ENCODE measurements at places on chromosomes 12 and 14.
A peak's percentile ranks its signal among the peaks of the same experiment; 100 is the strongest.

DNA sequence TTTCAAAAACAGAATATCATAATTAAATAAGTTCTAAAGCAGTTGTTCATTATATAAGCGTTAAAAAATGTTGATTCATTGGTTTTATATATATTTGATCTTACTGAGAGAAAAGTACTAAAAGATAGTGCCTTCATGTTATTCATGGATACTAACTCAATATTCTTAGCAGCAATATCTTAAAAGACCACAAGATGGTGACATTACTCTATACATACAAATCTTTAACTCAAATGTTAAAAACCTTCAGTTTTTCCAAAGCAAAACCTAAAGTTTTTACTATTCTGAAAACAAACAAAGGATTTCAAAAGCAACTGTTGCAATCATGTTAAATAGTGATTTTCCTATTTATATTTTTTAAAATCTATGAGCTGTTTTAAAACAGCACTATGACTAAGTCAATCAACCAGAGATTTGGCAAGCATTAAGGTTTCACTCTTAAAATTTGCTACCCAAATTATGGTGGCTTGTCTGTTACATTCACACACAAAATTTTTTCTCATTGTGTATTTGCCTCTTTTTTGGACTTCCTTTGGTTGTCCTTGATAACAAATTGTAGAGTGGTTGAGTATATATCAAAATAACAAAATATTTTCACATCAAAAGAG is 50.1 kb upstream of the RERGL start:
- DNase-seq = peak; percentile 47

DNA sequence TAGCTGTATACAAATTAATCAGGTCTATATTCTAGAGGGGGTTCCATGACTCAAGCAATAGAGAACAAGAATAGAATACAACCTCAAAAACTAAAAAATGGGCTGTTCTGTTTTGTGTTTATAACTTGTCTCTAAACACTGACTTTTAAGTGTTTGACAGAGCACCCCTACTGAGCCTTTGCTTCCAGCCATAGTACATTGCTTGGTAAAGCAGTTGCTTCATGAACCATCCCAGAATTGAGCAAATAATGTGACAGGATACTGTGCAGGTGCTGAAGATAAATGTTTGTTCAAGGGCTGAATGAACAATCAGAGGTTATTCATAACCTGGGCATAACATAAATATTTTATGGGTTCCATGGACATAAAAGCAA is 11.5 kb downstream of the SPTSSA start:
- no peak for DNase-seq

DNA sequence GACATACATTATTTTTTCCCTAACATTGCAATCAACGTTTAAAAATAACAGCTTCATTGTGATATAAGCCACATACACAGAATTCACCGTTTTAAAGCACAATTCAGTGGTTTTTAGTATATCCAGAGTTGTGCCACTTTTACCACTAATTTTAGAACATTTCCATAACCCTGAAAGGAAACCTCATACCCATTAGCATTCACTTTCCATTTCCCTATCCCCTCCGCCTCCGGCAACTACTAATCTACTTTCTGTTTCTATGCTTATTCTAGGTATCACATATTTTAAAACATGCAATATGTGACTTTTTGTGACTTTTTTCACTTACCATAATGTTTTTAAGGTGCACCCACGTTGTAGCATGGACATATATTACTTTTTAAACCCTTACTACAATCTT is 55.6 kb upstream of the ISM2 start:
- DNase-seq = peak; percentile 88

DNA sequence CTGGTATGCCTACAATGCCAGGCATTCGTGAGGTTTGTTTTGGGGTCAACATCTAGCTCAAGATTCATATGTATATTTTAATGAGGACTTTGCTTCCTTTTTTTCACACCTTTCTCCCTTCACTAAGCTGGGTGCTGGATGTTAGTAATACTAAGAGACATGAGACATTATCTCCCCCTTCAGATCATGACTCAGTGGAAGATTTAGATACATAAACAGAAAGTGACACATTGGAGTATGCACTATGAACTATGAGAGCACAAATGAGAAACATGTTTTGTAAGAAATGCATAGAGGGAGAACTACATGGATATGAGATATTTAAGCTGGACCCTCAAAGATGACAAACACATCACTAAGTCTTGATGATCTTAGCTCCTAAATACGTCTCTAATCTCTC is 286.3 kb downstream of the RPAP3 start:
- no peak for DNase-seq

DNA sequence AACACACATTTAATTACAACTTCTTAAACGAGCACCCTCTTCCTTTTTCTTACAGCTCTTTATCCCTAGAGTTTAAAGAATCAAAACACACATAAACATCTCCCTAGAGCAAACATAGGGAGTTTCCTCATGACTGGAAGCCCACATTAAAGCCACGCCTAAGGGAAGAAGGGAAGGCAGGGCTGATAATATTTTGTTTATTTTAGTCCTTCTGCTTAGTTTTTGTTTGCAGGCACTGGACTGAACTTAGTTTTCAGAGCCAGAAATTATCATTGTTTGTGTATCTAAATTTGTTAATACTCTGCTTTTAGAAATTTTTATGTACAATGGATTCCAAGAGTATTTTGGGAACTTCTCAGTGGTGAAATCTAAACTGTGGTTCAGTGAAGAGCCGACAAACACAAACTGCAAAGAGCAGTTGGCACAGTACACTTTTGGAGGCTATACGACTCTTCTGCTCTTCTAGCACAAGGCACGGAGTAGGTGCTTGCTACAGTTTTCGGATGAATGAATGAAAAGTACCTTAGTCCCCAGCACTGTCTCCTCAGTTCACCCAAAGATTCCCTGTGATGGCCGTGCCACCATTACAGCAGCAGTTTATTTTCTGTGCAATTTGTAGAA is 17.6 kb upstream of the AMIGO2 start:
- DNase-seq = no peak

DNA sequence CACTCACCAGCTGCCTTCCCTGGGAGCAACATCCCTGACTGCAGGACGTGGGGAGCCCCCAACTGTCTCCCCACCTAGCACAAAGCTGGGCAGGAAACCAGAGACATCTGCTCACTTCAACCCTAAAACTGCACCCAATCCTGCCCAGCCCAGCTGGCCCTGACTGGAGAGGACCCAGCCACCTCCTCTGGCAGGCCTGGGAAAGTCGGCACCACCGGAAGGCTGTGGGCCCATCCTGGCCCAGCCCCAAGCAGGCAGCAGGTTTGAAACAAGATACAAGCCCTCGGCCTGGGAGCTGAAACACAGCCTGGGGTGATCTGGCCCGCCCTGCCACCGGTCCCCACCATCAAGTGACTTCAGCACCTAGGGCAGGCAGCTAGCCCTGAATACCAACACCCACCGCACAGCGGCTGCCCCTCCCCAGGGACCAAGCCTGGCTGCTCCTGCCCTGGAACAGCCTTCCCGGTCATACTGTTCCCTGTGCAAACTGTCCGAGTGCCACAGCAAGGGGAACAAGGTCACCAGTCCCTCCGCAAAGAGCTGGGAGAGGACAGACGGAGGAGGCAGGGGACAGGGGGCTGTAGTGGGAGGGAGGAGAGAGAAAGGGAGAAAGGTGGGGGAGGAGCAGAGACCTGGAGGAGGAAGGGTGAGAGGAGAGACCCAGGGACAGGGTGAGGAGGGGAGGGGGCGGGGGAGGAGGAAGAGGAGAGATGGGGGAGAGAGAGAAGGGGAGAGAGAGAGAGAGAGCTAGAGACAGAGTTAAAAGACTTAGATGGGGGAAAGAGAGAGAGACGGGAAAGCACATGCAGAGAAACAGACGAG is 115.7 kb downstream of the RFLNA start:
- DNase-seq = no peak

DNA sequence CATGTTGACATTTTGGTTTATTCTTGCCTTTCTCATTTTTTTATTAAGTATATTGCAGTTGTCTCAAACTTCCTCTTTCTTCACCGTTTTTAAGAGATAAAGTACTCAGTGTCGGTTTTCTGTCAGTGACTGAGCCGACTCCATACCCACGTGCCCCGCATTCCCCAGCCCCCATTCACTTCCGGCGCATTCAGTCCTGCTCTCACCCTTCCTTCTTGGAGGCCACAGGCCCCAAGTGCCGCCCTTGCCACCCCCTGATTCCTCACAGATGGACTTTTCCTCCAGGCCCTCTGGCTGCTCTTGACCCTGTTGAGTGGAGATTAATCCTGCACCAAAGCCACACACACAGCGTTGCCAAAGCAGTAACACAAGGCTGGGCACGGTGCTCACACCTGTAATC is 19.1 kb upstream of the DNAH10 start:
- peak; percentile 57 for DNase-seq

DNA sequence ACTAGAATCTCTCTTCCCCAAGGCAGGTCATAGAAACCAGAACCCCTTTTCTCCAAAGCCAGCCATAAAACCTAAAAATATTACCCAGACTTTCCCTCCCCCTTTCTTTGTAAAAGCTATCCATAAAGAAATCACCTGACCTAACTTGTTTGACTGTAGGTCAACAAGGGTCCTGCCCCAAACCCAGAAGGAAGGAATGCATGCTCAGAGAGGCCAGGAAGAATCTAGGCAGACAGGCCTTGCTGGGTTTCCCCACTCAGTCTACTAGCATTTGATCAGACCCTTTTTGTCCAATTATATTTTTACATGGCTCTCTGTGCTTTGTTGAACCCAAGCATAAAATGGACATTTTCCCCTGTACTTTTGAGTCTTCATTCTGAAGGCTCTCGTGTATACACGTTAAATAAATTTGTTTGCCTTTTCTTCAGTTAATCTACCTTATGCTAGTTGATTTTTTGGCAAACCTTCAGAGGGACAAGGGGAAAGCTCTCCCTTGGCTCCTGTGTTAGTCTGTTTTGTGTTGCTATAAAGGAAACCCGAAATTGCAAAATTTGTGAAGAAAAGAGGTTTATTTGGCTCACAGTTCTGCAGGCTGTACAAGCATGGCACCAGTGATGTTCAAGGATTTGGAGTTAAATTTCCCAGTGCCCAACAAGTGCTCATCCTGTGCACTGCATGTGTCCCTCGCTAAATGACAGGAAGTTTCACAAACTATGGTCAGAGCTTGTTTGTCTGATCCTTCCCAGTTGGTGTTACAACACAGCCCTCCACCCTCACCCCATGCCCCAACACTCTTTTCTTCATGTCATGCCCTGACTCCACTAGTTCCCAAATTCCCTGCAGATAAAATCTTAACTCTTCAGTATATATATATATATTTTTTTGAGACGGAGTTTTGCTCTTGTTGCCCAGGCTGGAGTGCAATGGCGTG is 14.2 kb upstream of the RASSF3 start:
- peak; percentile 79 for DNase-seq

DNA sequence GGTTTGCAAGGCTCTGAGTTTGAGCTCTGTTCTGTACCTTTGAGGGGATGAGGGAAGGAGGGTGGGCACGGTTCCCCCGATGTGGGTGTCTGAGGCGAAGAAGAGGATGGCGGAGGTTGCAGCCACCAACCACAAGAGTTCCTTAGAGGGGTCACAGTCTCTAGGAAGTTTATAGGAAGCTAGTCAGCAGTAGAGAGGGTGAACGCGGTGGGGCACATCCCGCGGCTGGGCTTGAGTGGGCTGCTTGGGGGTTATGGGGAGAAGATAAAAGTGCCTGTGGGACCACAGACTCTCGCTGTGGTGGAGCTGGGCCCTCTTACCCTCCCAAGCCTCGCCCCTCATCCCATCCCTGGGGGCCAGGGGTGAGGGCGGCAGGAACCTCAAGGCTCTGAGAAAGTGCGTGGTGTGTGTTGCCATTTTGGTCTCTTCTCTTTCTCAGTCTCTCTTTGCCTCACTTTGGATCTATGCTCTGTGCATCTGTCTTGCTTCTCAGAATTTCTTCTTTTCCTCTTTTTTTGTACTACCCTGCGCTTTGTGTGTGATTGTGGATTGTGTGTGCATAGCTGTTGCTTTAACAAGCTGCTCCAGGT is 2.7 kb downstream of the CD4 start:
- no peak for DNase-seq

GRCh38 chr12:92561543-92561899 is 141.3 kb upstream of the PLEKHG7 start:
- DNase-seq = peak; percentile 49

DNA sequence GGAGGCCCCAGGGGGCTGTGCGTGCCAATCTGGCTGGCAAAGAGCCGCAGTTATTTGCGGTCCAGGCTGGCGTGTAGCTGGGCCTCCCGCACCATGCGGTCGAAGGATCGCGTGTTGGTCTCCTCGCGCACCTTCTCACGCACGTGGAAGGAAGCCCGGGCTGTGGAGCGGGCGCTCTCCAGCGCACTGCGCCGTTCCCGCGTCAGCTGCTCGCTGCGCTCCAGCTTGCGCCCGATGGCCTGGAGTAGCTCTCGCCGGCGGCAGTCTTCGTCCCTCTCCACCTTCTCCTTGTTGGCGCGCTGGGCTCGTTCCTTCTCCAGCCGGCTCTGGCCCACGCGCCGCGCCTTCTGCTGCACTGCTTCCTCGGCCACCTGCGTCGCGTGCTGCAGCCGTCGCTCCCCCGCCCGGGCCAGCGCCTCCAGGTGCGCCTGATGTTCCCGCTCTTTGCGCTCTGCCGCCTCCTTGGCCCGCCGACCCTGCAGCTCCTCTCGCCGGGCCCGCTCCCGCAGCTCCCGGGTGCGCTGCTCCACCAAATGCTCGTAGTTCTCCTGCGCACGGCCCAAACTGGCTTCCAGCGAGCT is 3.1 kb downstream of the CCDC177 start:
- no peak for DNase-seq

- DNase-seq = no peak
Measured at GRCh38 chr14:37168721-37169120, 3.7 kb downstream of the SLC25A21 start.

GRCh38 chr14:93057586-93058280 is 58.0 kb downstream of the ITPK1 start:
- no peak for DNase-seq

DNA sequence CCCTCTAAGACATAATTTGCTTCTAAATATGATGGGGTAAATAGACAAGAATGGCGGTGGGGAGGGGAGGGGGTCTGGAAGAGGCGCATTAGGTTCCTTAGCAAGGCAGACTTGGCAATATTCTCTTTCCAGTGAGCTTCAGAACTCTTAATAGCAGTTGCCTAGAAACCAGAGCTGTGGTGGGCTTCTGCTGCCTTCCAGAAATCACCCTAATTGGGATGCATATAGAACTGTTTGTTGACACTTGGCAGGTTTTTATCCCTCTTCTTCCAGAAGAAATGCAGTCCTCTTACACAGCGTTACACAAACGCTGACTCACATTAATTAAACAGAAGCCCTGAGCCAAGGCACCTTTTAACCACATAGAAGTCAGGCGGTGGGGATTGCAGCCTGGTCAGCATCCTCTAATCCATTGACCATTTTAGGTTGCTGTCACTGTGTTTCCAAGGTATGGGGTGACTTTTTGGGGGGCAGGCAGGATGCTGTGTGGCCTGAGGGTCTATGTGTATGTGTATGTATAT is 114.1 kb downstream of the CCDC60 start:
- no peak for DNase-seq

Data from inflammatory macrophage treated with lipopolysaccharide for 4 hours (primary cell).